Activated CD4-positive, alpha-beta T cell treated with anti-CD3 and anti-CD28 coated beads, Interleukin-2, amount 50 U/mL, for 24 hours (primary cell): ENCODE measurements at places on chromosomes 1 and 21.

DNA sequence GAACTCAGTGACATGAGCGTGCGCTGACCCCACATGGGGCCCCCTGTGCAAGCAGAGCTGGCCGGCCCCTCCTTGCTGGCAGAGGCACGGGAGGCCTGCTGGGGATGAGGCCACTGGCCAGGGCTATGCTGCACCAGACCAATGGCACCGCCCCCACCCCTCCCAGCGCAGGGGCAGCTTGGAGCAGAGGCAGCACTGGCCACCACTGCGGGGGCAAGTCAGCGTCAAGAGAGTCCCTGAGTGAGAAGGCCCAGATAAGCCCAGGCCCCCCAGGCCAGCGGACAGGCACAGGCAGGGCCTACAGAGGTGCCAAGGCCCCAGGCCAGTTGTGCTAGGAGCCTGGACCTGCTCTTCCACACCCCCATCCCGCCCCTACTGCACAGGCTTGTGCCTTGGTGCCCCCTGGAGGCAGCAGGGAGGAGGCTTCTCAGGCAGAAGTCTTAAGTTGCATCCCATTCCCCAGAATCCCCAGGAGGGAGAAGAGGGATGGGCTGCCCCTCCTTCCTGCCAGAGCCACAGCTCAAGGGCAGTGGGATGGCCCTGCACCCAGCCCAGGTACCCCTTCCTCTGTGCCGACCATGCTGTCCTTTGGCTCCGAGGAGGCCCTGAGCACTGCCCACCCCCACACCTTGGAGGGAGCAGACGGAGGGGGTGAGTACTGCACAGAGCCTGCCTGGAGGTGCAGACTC lies 35.8 kb downstream of the EPHX1 start:
- no peak for DNase-seq

- DNase-seq = no peak
Observed at GRCh38 chr1:9444532-9444931, 94.7 kb upstream of the SLC25A33 start.

GRCh38 chr1:172180501-172181285 lies 239.8 kb upstream of the C1orf105 start:
- DNase-seq = peak; percentile 34

GRCh38 chr1:5974631-5975030 lies 17.6 kb downstream of the NPHP4 start:
- DNase-seq = no peak

- DNase-seq = no peak
Observed at GRCh38 chr1:10473145-10473765, 926 bp upstream of the DFFA start.

DNA sequence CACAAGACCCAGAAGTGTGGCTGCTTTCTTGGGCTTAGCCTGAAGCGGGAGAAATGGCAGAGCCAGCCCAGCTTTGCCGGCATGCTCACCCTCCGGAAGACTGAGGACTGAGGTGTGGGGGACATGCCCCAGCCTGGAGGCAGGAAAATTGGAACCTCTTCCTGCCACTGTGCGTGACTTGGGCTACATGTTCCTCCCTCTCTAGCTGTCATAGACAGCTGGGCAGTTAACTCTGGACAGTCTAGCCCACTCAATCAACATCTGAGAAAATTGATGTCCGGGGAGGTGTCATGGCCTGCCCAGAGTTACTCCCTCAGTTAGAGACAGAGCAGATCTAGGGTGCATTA lies 59.7 kb downstream of the UBE2T start:
- no peak for DNase-seq

GRCh38 chr1:213988507-213989001 lies 781 bp downstream of the PROX1 start:
- no peak for DNase-seq

- no peak for DNase-seq
Observed at GRCh38 chr1:90443354-90443753, 273.7 kb downstream of the BARHL2 start.

DNA sequence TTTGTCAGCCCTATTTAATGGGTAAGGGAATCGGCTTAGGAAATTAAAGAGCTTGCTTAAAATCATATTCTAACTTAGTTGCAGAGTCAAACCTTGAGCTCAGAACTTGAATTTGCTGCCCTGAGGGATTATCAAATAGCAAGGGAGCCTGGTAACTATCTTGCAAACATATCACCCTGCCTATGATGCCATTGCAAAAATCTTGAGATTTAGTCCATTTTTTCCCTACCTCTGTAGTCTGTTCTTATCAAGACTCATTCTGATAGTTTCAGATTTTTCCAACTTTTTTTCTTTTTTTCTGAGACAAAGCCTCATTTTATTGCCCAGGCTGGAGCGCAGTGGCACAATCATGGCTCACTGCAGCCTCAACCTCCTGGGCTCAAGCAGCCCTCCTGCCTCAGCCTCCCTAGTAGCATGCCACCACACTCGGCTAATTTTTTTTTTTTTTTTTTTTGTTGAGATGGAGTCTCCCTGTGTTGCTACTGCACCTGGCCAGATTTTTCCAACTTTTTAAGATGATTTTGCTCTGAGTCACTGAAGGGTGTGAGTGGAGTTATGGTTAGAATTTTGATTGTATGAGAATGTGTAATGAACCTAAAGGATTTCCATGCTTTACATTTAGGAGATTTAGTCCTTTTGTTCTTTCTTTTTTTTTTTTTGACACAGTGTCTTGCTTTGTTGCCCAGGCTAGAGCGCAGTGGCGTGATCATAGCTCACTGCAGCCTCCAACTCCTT lies 12.2 kb downstream of the SARS1 start:
- no peak for DNase-seq

GRCh38 chr1:65278376-65279069 lies 30.8 kb upstream of the DNAJC6 start:
- DNase-seq = no peak
